ENCODE measurements at places on chromosomes 7 and 10. TPM values are rescaled to one million over a fixed set of nuclear protein-coding genes. Genes with fewer than 3 reads are reported as not detected.
A peak's percentile ranks its signal among the peaks of the same experiment; 100 is the strongest.

FEZF1 gene
- polyA plus RNA-seq: 0.12 TPM

DLX6 gene
- polyA plus RNA-seq: not detected

PLPP4 gene
- 0.23 TPM for polyA plus RNA-seq

GRCh38 chr7:150520145-150520544 lies 5.5 kb downstream of the GIMAP7 start:
- DNase-seq: no peak

DNA sequence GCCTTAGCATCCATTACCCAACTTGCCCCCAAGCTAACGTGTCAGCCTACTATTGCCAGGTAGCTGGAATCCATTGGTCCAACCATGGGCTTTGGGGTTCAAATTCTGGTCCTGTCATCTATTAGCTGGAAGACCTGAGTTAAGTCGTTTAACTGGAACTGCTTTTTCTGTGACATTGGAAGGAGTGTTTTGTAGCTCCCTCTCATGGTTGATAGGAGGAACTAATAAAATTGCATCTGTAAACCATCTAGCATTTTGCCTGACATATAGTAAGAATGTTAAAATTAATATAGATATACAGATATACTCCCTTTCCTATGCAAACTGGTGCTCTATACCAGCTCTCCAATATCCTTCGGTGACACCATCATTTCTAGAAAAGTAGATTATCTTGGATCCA lies 23.8 kb upstream of the SLF2 start:
- no peak for DNase-seq

GRCh38 chr10:70425096-70425495 lies 16.4 kb downstream of the NODAL start:
- no peak for DNase-seq

GRCh38 chr10:92291921-92292845 lies 1.2 kb downstream of the MARCHF5 start:
- DNase-seq: peak; percentile 65

DNA sequence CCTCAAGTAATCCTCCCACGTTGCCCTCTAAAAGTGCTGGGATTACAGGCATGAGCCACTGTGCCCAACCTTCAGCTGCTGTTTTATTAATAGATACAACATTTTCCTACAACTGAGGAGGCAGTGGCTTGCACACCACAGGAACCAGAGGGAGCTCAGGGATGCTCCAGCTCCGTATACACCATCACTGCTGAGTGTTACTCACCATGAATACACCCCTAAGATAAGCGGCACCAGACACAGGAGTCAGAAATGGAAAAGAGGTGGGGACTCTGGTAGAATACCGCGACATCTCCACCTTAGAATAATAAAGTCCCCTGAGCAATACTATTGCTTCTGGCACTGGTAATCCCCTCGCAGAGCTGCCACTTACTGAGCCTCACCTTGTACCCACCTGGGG lies 68.7 kb upstream of the PDLIM1 start:
- DNase-seq: no peak

Measured in hindlimb muscle (tissue), 1 donor.